ENCODE measurements at places on chromosomes 12 and 14. TPM values are rescaled to one million over a fixed set of nuclear protein-coding genes. Genes with fewer than 3 reads are reported as not detected.

DNA sequence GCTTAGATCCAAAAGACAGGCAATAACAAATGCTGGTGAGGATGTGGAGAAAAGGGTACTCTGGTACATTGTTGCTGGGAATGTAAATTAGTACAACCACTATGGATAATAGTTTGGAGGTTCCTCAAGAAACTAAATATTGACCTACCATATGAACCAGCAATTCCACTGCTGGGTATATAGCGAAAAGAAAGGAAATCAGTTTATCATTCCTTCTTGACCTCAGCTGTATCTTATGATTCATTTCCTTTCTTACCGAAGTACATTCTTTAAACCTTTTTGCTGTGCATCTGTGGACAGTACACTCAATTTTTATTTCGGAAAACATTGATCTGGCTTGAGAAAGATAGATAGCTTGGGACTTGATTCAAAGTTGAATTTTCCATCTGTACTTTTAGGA, 183.2 kb upstream of the LRFN5 start:
- no peak for DNase-seq

Gene KDM5A
- 32.5 TPM for total RNA-seq

DNA sequence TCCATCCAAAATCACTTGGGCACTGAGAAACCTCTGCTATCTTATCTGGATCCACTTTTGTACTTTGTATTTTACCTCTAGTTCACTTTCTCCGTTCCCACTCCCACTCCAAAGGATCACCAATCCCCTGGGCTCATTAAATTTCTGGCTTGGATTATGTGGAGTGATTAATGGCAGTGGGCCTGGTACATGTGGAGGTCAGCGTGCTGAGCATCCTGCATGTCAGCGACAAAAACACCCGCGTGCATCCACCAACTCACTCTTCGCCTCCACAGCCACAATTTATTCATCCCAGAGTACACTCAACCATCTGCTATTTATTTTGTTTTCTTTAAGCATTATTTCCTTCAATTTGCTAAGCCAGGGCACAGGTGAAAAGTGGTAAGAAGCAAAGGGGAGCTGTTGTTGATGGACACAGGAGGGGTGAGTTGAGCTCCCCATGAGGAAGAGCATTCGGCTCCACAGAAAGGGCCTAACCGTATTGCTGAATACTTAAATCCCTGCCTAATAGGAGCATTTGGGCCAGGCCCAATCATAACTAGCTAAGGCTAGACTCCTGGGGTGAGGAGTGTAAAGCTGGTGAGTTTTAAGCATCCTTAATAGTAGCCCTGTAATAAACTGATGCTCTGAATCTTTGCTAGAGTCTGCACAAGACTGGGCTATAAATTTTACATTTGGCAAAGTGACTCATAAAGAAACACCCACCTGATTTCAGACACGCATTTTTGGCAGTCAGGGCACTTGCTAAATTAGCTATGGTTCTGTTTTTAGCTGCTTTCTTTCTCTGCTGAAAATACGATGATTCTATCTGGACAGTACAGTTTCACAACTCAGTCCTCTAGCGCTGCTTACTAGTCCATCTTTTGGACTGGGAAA, 137.8 kb downstream of the SLC25A21 start:
- DNase-seq = no peak

GRCh38 chr12:53498235-53498630, 1.0 kb downstream of the MAP3K12 start:
- no peak for DNase-seq

GRCh38 chr12:4855121-4855924, 54.4 kb upstream of the KCNA1 start:
- peak; percentile 41 for DNase-seq

DNA sequence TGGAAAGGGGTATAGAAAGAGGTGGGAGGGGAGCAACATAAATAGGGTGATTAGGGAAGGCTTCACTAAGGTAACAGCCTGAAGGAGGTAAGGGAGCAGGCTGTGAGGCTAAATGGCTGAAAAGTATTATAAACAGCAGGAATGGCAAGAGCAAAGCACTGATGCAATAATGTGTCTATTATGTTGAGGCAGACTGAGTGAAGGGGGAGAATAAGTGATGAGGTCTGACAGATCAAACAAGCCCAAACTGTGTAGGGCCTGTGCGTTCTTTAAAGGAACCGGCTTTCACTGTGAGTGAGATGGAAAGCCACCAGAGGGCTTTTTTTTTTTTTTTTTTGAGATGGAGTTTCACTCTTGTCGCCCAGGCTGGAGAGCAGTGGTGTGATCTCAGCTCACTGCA, 6.7 kb upstream of the VCPKMT start:
- no peak for DNase-seq

DNA sequence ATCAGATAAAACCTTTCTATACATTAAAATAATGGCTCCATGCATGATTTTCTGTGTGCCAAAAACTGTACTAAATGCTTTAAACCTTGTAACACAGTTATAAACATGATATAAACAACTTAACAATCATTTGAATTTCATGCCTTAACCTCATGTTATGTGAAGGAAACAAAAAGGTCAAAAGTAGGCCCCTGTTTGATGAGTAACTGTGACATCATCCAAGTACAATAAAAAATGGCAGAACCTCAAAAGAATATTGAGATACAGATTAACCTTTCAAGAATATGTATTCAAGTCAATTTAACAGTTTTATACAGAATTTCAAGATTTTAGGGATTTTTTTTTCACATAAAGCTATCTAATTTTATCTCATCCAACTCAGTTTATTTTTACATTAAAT, 310.7 kb upstream of the DCN start:
- no peak for DNase-seq

Gene BBOF1
- 3.8 TPM for total RNA-seq

Gene FBLN5
- total RNA-seq = 2.2 TPM

GRCh38 chr12:77072833-77073495, 7.6 kb upstream of the E2F7 start:
- no peak for DNase-seq

Gene ARHGEF25
- total RNA-seq = 1.3 TPM

Gene TESPA1
- total RNA-seq = not detected

- no peak for DNase-seq
Observed at GRCh38 chr14:73394317-73394716, 64.0 kb downstream of the NUMB start.

DNA sequence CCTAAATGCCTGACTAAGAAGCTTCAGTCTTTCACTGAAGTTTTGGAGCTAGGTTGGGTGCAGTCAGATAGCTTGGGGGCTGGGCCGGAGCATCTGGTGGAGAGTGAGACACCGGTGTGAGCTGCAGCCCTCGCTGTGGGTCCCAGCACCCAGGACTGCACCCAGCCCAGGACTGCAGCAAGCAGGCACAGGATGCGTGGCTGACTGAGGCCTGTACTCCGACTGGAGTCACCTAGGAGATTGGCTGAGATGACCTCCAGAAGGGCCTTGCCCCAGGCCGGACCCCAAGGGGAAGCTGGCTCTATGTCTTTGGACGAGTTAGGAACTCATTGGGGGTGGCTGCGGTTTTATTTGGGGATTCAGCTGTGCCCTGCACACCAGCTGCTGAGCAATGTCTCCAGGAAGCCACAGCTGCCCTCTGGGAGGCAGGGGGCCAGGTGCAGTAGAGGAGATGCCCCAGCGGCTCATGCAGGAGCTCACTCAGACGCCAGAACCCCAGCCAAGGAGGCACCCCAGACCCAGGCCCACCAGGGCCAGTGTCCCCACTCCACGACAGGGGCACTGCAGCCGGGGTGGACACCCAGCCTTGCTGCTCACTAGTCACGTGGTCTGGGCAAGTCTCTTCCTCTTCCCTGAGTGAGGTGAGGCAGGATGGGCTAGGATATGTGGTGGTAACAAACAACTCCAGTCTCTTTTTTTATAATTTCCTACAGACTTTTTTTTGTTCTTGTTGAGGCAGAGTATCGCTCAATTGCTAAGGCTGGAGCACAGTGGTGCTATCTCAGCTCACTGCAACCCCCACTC, 31.8 kb upstream of the RCOR1 start:
- DNase-seq = no peak

DNA sequence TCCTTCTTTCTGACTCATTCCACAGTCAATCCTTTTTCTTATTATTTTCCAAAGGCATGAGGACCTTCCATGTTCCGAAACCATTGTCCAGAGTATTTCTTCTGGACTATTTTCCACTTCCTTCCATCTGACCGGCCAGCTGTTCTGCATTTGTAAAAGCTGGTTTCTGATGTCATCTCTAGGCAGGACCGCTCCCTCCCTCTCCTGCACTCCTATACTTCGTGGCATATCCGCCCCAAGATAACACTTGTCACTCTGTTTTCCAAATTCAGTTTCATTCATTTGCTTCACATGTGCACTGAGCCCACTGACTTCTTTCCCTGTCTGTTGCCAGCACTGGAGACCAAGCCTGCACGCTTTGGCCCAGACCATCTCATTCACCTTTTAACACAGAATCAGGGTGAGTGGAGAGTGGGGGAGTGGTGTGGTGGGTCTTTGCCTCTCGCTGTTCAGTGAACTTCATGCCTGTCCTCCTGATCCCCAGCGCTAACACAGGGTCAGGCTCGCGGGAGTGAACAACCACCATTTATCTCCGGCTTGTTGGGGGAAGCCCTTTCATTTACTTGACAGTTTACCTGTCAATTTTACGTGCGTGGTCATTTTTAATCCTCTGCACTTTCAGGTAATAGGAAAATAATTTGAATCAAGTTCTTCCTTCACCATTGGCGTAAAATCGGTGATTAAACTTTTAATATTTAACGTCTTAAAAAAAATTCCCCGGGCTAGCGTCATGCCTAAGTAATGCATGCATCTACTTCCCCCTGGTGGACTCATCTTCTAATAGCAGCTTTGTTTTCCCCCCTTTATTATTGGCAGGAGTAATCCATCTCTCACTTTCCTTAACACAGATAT, 52.5 kb downstream of the C12orf75 start:
- peak; percentile 25 for DNase-seq

DNA sequence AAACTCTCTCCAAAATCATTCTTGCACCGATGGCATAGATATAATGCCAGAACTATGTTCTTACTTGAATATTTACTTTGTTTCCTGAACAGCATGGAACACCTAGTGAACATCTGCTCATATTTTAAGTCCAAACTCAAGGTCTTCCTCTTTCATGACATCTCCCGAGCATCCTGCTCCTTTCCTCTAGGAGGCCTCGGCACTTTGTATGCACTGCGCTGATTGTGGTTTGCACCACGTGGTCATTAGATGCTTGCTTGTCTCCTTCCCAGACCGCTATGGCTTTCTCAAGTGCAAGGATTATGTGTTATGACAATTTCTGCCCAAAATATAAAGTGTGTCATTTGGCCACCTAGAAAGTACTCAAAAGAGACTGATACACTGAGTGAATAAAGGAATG, 912.0 kb downstream of the GALC start:
- DNase-seq = no peak

Gene KRR1
- 20.1 TPM for total RNA-seq

DNA sequence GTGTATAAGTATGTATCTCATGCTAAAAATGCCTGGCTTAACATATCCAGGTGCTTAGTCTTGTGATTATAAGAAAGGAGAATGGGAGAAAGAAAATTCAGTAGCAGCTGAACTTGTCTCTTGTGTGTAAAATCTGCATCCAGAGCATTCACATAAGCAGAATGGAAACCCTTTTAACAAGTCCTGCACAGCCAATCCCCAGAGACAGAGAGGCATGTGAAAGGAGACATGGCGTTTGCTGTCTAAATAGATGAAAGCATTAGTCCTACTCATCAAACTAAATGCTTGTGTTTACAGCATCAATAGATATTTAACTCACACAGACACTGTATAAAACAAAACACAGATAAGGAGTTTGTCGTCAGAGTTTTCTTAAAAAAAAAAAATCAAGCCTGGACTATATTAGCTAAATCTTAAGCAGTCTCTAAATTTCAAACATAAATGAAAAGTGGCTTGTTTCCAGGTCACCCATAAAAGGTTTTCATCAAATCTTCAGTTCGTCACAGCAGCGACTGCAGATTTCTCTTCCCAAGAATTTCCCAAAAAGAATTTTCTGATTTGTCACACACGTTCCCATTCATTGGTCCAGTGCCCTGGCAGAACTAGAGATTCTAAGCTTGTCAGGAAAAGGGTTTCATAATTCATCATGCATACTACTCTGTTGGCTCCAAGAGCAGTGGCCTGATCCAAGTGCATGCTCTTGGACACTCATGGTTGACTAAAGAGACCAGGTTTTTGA, 249.2 kb downstream of the BTG1 start:
- no peak for DNase-seq

Gene UBR7
- total RNA-seq = 45.7 TPM

GRCh38 chr12:132166093-132166492, 21.8 kb downstream of the NOC4L start:
- DNase-seq = no peak

- DNase-seq = no peak
Observed at GRCh38 chr12:1189163-1189562, 198.1 kb downstream of the ERC1 start.

- no peak for DNase-seq
Observed at GRCh38 chr12:96420277-96420835, 20.1 kb upstream of the CDK17 start.

- no peak for DNase-seq
Observed at GRCh38 chr14:102497998-102498677, 11.4 kb downstream of the ANKRD9 start.

DNA sequence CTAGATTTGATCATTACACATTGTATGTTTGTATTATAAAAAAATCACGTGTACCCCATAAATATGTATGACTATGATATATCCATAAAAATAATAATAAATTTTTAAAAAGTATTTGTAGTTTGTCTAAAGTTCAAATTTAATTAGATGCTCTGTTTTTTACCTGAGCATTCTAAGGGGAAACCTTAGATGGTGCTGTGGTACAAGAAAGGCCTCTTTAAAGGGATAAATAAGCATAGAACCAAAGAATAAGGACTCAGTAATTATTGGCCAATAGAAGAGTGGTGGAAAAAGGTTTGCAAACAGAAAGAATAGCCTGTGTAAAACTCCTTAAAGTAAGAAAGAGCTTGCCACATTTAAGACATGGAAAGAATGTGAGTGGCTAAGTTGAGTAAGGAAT, 580.1 kb upstream of the SEL1L start:
- DNase-seq = no peak

DNA sequence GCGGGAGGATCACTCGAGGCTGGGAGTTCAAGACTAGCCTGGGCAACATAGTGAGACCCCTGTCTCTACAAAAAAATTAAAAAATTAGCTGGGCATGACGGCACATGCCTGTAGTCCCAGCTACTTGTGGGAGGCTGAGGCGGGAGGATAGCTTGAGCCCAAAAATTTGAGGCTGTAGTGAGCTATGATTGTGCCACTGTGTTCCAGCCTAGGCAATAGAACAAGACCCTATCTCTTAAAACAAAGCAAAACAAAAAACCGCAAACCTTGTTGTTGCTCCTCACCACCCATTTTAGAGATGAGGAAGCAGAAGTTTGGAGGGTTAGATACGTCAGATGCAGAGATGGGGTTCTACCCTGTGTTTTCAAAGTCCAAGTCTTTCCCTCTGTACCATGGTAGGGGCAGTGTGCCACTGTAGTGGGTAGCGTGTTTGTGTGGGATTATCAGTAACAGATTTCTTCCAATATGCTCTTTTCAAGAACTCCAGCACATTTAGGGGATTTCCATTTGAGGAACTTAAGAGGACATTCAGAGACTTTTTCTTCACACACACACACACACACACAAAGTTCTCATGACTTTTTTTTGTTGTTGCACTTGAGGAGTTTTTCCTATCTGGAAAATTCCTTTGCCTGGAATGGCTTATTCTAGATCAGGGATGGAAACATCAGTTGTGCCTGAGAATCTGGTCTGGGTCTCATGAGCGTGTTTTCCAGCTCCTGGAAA, 186.5 kb downstream of the CHST11 start:
- no peak for DNase-seq

Measured in epithelial cell of proximal tubule (primary cell).